Activated T-cell treated with anti-CD3 and anti-CD28 coated beads for 24 hours (primary cell): ENCODE measurements at places on chromosomes 1 and 21.

- no peak for DNase-seq
Measured at GRCh38 chr1:186927884-186928283, 99.1 kb downstream of the PLA2G4A start.

- DNase-seq = no peak
Measured at GRCh38 chr21:46393451-46393940, 65.2 kb upstream of the DIP2A start.

GRCh38 chr1:221071777-221072176, 192.5 kb downstream of the HLX start:
- DNase-seq = no peak

GRCh38 chr21:35529171-35529863, 480.2 kb upstream of the RUNX1 start:
- no peak for DNase-seq

GRCh38 chr1:36920801-36921405, 113.4 kb downstream of the GRIK3 start:
- no peak for DNase-seq
